ENCODE measurements at places on chromosomes 11 and 22. TPM values are rescaled to one million over a fixed set of nuclear protein-coding genes. Genes with fewer than 3 reads are reported as not detected.

DNA sequence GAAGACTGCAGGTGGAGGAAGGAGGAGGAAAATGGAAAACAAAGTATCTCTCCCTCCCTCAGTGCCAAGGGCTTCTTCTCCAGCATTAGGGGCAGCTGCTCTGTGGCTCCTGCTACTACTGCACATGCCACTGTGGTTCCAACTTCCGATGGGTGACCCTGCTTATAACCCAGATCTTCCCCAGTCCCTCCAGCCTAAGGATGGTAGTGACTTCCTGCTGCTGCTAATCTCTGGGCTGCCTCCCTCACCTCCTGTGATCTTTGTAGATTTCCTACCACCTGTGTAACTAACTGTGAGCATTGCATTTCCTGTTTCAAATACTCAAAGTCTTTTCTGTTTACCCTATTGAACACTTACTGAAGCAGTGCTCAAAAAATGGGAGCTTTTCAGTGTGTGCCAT is 28.7 kb upstream of the TRPC6 start:
- no peak for DNase-seq

Gene CABP4
- 3.2 TPM for polyA plus RNA-seq

DNA sequence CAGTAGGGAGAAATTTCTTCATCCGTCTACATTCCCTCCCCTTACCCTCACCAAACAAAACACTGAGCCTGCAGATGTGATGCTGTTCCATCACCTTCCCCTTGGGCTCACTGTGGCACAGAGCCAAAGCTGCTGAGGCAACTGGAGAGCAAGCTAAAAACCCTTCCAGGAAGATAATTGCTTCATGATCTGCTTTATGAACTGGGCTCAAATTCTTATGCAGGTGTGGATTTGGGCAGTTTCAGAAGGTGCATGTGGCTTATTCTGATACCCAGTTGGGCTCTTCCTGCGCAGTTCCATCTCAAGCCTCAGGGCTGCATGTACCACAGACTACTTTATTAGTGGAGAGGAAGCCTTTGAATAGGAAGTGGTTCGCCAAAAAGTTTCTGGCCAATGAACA is 58.3 kb downstream of the AAMDC start:
- DNase-seq: peak; percentile 13

DNA sequence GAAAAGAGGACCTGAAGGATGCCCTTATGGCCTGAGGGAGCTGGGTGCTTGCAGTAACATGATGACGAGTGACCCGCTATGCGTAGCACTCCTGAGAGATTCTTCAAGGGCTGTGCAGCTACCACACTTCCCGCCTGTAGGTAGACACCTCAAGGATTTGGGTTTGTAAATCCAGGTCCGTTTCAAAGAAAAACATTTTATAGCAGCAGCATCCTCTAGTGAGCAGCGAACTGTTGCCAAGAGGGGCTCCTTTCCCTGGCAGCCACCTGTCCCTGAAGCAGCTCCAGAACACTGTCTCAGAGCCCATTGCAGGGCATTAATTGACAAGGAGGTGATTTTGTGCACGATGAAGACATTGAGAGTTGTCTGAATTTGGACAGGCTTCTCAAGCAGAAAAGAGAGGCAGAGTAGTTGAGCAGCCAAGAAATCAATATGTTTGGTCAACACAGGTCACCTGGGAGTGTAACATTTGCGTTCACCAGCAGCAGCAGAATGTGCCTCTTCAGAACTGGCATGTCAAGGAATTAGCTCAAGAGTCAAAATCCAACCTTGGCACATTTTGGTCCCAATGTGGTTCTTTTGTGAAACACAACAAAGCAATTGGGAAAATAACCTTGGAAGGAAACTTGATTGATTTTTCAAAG is 209.8 kb upstream of the MTNR1B start:
- no peak for DNase-seq

- no peak for DNase-seq
Measured at GRCh38 chr11:69553416-69554357, 72.2 kb downstream of the LINC01488 start.

GRCh38 chr11:60121264-60121663 is 32.8 kb downstream of the MS4A2 start:
- no peak for DNase-seq

Gene C1QTNF4
- 1.6 TPM for polyA plus RNA-seq

GRCh38 chr11:111512296-111513239 is at the start of gene BTG4:
TSS of gene BTG4 (minus strand) at chr11:111512386. CDS start at chr11:111498776, 13,610 bp downstream.
- DNase-seq: peak; percentile 43

Gene MGAT3
- 2.1 TPM for polyA plus RNA-seq

GRCh38 chr11:62553839-62554361 is 7.3 kb upstream of the AHNAK start:
- DNase-seq: no peak
